ENCODE measurements at places on chromosomes 7 and 10.

DNA sequence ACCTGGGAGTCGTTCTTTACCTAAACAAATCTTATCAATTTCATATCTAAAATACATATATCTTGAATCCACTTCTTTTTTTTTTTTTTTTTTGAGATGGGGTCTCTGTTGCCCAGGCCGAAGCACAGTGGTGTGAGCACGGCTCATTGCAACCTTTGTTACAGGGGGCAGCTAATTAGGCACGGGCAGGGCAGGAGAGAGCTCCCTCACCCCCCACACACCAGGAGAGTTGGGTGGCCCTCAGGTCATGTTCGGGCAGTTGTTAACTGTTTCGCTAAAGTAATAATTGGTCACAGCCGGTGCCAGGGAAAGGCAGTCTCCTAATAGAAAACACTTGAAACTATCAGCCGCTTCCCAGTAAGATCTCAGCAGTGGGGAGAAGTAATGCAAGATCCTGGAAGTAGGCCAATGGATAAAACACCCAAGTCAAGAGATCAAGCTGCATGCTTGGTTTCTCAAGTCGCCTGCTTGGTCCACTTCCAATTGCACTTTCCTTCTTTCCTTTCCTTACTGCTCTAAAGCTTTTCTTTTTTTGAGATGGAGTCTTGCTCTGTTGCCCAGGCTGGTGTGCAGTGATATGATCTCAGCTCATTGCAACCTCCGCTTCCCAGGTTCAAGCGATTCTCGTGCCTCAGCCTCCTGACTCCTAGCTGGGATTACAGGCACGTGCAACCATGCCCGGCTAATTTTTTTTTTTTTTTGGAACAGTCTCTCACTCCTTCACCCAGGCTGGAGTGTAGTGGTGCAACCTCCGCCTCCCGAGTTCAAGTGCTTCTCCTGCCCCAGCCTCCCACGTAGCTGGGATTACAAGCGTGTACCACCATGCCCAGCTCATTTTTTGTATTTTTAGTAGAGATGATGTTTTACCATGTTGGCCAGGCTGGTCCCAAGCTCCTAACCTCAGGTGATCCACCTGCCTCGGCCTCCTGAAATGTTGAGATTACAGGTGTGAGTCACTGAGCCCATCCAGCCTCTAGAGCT, 21.3 kb upstream of the EFCAB10 start:
- DNase-seq = no peak

GRCh38 chr7:88233828-88234227, 14.0 kb upstream of the SRI start:
- DNase-seq = no peak

- DNase-seq = no peak
Observed at GRCh38 chr10:62422068-62422590, 48.0 kb downstream of the ZNF365 start.

GRCh38 chr7:139918480-139918879, 89.4 kb downstream of the TBXAS1 start:
- DNase-seq = no peak

DNA sequence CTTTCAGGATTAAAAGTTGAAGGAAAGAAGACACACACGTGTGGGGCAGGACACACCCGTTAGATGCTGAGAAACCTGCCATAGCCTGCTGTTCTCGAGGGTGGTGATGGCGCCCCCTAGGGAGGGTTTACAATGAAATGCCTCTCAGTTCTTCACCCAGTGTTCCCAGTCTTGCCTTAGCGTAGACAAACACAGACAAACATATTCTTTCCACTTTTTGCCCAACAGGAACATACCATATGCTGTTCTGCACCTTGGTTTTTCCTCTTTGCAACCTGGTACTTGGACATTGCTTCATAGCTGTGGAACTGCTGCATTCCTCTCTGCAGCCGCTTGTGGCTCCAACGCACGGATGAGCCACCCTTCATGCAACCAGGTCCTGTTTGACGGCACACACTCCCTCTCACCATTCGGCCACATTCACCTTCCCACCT, 23.3 kb upstream of the HSPA12A start:
- no peak for DNase-seq

DNA sequence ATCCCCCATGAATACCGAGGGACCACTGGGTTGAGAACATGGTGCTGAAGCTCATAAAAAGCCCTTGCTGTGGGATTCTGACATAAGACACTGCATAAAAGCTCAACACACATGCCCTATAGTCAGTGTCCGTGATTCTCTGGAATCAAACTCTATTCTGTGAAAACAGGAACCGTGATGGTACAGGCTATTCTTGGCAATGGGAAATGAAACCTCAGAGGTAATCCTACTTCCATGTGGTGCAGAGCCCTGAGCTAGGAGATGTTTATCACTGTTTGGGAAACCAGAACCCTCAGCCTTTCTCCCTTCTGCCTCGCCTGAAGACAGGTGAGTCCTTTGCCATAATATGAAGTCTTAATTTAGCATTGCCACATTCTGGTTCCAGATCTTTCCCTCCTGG, 80.8 kb upstream of the PRSS1 start:
- DNase-seq = no peak

GRCh38 chr7:140053812-140054539, 8.8 kb downstream of the PARP12 start:
- DNase-seq = no peak

GRCh38 chr10:102564209-102564834, 60.5 kb downstream of the SUFU start:
- no peak for DNase-seq

DNA sequence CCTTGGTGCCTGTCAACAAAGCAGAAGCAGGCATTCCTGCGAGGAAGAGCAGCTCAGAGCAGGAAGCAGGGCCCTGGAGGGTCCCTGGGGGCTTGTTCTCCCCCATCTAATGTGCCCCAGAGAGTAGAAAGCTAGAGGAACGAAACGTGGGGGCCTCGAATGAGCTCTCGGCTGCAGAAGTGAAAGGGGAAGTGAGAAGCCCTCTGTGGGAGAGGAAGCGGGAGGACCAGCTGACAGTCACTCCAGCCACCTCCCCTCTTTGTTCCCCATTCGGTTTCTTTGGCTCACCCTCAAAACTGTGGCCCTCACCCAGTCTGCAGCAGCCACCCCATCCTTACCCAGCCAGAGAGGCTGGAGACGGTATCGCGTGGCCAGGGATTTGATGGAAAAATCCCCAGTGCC, 25.0 kb downstream of the C10orf105 start:
- no peak for DNase-seq

DNA sequence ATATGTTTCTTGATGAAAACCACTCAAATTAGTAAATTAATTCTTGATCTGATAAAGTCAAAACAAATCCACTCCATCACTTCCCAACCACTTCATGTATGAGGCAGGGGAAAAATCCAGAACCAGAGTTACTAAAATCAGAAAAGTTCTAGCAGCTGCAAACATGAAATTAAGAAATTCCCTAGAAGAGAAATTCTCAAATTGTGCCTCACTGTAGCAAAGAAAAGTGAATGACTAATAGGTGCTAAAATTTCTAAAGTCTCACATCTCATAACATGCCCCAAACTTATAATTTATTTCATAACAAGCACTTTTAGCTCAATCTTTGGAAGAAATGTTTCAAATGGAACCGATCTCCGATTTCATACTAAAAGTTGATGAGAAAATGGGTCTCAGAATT, 345.0 kb upstream of the AOAH start:
- DNase-seq = no peak

DNA sequence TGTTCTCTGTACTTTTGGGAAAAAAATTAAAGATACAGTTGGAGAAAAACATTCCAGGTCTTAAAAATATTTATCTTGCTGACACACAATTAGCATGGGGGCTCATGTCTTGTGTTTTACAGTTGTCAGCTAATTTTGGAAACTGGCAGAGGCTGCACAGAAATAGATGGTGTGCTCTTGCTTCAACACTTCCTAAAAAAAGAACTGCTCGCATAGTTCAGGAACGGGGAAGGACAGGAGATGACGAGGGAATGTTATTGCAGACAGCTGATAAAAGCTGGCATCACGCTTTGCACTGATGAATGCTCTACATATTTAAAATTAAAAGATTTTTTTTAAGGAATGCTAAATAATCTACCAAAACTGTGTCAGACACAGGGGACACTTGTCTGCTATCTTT, 103.5 kb upstream of the CELF2 start:
- no peak for DNase-seq

DNA sequence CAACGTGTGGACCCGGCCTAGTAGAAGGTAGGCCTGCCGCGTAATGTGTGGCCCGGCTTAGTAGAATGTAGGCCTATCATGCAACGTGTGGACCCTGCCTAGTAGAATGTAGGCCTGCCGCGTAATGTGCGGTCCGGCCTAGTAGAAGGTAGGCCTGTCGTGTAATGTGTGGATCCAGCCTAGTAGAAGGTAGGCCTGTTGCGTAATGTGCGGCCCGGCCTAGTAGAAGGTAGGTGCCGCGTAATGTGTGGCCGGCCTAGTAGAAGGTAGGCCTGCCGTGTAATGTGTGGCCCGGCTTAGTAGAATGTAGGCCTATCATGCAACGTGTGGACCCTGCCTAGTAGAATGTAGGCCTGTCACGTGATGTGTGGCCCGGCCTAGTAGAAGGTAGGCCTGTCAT, 11.9 kb upstream of the GTPBP4 start:
- DNase-seq = no peak

DNA sequence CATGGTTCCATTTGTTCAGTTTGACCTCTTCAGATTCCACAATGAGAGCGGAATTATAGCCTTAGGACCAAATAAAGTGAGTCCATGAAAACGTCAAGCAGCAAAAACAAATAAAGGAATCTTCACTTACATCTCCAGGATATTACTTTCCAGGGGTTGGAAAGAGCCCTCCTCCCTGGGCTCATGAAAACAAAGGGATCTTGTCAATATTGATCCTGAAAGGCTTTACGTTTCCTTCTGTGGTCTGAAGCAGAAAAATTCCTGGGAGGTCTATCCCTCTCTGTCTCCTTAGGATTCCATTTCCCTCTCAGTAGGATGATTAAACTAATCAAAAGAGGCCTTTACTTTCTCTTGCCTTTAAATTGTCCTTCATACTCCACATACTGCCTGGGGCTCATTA, 293.5 kb downstream of the GPAM start:
- no peak for DNase-seq

DNA sequence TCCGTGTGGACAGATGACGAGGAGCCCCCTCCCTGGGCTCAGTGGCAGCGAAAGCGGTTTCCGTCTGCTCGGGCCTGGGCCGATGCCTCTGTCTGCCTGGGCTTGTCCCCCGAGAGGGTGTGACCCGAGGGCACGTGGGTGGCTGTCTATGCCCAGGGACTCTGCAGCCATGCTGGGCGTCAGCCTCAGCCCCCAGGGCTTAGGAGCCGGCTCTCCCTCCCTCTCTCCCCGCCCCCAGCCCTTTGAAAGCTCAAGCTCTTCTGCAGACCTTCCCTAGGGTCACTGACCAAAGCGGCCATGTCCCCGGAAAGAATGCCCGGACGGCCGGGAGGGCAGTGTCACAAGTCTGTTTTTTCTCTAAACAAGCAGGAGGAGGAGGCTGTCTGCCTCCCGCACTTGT, 7.1 kb downstream of the MICALL2 start:
- DNase-seq = no peak

DNA sequence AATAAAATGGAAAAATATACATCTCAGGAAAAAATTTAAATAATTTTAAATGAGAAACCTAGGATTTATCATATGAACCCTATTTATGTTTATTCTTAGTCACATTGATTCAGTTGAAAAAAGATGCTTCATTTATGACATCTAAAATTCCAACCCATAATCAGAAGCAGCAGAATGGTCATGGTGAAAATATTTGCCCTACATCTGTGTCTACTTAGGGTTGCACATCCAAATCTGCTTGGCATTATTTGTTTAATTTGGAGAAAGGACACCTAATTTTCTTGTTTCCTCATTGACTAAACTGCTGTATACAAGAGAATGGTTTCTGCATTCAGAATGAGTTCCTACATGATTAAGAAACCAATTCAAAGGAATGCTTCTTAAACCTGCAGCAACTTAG, 72.9 kb upstream of the SKAP2 start:
- no peak for DNase-seq

- no peak for DNase-seq
Observed at GRCh38 chr7:122913608-122914007, 27.3 kb upstream of the CADPS2 start.

DNA sequence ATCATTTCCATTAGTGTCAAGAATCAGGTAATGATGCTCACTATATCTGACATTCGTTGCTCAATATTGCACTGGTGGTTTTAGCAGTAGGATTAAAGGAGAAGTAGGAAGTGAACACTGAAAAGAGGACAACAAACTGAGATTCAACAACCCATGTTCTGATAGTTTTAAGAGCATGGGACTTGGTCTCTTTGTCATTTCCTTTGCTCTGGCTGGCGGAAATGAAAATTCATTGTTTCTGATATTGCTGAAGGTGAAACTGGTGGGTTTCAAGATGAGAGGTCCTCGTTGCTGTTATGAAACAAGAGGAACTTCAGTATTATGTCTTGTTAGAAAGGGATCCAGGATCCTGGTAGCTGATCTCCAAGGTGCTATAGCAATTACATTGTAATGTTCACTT, 129.0 kb downstream of the DNAH11 start:
- no peak for DNase-seq

DNA sequence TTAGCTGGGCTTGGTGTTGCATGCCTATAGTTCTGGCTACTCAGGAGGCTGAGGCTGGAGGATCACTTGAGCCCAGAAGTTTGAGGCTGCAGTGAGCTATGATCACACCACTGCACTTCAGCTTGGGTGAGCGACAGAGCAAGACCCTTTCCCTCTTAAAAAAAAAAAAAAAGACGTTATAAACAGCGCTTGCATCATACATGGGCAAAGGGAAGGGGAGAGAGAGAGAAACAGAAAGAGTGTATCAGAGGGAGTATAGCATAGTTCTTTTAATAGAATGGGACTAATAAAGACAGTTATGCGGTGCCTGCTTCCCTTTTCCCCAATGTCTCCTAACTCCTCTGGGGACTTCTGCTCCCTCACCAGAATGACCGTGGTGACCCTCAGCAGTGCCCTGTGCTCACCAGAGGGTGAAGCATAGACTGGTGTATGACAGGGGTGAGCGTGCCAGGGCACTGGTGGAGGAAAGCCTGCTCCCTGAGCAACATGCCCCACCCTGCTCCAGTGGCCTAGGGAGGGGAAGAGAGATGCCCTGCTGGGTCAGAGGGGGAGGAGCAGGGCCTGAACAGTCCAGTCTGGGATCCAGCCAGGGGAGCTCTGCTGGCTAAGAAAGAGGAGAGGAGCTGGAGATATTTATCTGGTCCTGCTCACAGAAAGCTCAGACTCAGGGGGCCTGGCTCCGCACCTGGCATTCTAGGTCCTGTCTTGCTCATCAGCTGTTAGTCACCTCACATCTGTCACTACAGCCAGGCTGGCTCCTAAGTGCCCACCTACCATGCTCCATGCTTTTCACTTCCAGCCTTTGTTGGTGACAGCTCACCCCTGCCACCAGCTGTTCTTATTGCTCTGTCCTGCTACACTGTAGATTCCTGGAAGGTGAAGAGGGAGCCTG, 2.2 kb downstream of the PDZD7 start:
- DNase-seq = no peak

GRCh38 chr7:126203185-126203584, 1049.6 kb downstream of the GRM8 start:
- no peak for DNase-seq

- DNase-seq = no peak
Observed at GRCh38 chr7:92916770-92917224, 80.4 kb upstream of the CDK6 start.

- DNase-seq = no peak
Observed at GRCh38 chr10:14684354-14684753, 90.3 kb downstream of the FAM107B start.

Measured in NCI-H510A (cell line).